ENCODE measurements at places on chromosomes 13 and 19.

DNA sequence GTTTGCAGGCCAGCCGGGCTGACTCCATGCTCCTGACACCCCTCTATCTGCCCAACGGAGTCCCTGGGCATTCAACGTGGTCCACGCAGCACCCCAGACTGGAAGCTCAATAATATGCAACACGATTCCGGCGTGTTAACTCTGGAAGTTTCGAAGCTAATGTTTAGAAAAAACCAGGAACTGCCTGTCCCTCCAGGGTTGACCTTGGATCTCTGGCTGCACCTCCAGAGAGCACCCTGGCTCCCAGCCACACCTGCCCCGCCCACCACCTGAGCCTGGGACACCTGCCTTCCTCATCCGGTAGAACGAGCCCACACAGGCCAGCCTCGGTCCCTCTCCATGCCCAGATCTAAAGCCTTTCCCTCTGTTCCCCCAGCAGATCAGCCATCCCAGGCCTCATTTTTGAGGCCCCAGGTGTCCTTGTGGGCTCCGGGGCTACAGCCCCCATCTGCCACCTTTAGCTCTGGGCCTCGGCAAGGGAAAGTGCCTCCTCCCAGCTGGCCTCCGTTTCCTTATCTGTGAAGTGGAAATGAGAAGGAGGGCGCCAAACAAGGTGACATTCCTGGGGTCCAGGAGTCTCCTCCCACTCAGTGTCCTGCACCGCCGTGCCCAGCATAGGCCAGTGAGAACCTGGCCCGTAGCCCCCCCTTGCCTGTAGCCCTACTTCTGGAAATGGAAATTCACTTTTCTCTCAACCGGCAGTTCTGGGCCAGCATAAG, 38.7 kb downstream of the KLF2 start:
- peak; percentile 8 for DNase-seq

- no peak for DNase-seq
Observed at GRCh38 chr19:33468361-33469170, 53.0 kb downstream of the PEPD start.

DNA sequence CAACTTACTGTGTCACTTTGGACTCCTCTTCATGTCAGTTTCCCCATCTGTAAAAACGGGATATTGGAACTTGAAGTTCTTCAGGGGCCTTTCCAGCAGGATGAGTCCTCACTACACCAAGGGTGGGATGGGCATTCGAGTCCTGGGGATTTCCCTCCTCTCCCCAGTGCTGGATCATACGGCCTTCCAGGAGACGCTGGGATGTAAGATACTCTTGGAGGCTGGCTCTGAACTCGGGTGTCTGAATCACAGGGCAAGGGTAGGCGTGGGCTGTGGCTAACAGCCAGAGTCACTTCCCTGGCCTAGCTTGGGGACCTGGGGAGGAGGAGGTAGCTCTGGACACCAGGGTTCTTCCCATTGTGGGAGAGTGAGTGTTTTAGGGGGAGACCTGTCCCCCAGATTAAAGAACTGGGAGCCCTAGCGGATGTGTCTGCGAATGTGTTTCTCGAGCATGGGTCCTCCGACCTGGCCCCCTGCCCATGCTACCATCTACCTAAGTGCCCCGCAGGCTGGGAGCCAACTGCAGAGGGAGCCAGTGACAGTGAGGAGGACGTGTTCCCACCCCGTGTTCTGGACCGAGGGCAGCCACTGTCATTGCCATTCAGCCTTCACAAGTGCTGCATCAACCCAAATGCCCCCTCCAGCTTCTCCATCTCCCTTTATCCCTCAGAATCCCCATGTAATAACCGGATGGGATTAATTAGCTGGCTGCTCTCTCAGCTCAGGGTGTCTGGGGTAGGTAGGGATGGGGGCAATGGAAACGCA, 2.4 kb upstream of the CYTH2 start:
- DNase-seq: no peak

DNA sequence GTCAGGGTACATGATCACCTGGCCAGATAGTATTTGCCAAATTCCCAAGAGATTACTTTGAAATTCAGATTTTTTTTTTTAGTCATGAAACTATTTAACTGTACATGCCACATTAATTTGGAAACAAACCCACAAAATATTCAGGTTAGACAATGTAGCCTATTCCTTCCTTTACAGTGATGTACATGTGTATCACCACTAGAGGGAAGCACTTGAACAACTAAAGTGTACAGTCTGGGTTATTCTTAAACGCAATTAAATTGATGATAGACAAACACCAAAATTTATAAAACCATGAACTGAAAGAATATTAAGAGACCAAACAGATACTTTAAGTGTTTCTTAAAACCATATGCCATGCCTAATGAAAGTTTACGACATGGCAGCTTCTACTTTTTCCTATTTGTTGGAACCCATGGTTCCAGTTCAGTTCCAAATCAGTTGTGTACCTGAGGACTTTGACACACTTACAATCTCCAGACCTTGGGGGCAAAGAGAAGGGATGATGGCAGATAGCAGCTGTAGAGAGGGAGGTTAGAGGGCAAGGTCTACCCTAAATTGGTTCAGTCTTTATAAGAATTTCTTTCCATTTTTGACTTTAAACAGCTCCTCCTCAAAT, 52.8 kb downstream of the TNFSF13B start:
- DNase-seq: peak; percentile 54

GRCh38 chr13:90445179-90445578, 902.3 kb upstream of the MIR17HG start:
- no peak for DNase-seq

DNA sequence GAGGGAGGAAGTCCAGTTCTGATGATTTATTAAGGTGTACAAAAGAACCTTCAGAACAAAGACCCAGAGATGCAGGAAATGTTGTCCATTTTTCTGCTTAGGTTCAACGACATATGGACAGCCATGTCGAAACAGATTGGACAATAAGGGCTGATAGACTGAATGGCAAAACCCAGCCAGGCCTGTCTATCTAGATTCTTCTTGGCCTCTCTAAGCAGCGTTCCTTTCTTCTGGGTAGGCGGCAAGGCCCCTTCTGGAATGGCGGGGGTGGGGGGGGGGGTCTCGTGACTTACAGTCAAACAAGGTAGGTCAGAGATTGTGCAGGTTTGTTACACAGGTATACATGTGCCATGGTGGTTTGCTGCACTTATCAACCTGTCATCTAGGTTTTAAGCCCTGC, 39.7 kb upstream of the PEPD start:
- DNase-seq: no peak

DNA sequence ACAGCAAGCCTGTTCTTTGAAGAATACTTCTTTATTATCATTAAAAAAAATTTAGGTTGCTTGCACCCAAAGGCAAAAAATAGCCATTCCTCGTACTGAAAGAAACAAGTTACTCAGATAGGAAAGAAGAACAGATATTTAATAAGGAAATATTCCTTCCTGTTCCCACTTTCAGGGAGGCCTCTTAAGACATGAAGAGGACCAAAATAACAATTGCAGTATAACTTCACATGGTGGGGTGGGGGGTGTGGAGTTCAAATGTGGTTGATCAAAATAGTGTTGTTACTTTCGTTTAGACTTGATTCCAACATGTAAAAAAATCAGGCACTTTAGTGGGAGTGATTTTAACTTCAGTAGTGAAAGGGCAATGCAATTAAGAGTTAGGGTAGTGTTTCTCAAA, 3.6 kb downstream of the RGCC start:
- no peak for DNase-seq

DNA sequence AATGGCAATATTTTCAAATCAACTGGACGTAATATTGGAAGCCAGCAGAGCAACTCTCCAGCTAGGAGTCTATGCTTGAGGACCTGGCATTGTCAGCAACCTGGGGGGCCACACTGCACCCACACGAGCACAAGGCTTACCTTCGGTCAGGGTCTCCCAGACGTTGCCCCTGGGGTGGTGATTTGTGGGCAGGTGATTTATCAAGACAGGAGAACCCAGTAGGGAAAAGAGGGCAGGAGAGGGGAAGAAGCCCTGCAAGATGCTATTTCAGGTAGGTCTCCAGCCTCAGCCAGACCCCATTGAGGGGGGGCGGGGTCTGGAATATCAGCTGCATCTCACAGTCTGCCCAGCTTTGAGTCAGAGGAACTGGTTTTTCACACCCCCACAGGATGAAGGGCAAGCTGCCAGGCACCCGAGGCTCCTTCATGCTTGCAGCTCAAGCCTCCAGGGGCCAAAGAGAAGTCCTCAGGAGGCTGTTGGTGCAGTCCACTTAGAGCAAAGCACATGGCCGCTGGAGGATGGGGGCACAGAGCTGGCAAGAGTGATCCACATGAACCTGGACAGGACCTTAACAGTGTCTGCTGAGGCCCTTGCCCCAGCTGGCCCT, 80.9 kb upstream of the UQCRFS1 start:
- DNase-seq: no peak
